ENCODE measurements at places on chromosomes 1 and 21.

DNA sequence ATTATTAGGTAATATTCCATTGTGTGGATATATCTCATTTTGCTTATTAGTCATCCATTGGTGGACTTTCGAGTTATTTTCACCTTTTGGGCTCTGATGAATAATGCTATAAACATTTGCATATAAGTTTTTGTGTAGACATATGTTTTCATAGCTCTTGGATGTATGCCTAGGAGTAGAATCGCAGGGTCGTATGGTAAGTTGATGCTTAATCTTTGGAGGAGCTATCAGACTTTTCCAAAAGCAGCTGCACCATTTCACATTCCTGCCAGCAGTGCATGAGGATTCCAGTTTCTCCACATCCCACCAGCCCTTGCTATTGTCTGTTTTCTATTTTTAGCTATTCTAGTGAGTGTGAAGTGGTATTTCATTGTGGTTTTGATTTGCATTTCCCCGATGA is 120.3 kb upstream of the TMEM51 start:
- peak; percentile 14 for DNase-seq

DNA sequence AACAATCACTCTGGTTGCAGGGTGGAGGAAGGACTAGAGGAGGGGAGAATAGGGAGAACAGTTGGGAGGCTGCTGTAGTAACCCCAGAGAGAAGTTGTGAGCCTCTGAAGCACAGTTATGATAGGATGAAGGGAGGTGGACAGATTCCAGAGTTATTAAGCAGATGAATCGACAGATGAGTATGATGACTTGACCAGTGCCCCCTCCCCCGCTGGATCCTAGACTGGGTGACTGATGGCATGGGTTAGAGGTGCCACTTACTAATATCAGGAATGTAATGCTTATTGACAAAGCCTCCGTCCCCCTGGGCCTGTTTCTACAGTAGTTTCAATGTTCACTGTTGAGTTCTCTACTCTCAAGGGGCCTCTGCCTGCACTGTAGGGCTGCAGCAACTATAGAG is 14.0 kb upstream of the TIPRL start:
- DNase-seq, result no peak

DNA sequence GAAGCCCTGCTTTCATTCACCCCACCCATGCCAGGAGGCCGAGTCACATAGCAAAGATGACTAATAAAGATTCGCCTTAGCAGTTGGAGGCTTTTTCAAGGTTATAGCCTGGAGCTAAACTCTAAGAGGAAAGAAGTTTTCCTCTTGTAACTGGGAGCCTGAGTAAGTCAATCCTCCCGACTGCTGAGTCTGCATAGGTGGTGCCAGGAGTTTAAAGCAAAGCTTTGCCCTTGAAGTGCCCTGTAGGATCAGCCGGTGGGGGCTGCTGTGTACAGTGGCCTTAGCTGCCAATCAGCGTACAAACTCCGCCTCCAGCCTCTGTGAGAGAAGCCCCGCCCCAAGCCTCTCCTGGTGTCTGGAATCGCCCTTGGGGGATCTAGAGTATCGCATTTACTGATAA is 147.5 kb upstream of the SPATA6 start:
- DNase-seq, result peak; percentile 72

- DNase-seq, result peak; percentile 47
Observed at GRCh38 chr1:19704247-19705113, 39.8 kb downstream of the HTR6 start.
